ENCODE measurements at places on chromosomes 1 and 21.

DNA sequence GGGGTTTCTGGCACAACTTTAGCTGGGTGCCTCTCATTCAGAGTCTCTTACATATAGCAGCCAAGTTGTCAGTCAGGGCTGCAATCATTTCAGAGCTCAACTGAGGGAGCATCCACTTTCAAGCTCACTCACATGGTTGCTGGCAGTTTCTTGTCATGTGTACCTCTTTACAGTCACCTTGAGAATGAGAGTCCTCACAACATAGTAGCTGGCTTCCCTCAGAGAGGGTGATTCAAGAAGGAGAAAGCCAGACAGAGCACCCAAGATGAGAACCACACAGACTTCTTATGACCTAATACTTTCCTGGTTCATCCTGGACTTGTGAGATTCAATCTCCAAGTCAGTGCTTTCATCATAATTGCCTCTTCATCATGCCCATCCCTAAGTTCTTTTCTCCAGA lies 57.2 kb downstream of the DPT start:
- no peak for DNase-seq

- no peak for DNase-seq
Observed at GRCh38 chr1:209326076-209326475, 257.4 kb upstream of the CAMK1G start.

DNA sequence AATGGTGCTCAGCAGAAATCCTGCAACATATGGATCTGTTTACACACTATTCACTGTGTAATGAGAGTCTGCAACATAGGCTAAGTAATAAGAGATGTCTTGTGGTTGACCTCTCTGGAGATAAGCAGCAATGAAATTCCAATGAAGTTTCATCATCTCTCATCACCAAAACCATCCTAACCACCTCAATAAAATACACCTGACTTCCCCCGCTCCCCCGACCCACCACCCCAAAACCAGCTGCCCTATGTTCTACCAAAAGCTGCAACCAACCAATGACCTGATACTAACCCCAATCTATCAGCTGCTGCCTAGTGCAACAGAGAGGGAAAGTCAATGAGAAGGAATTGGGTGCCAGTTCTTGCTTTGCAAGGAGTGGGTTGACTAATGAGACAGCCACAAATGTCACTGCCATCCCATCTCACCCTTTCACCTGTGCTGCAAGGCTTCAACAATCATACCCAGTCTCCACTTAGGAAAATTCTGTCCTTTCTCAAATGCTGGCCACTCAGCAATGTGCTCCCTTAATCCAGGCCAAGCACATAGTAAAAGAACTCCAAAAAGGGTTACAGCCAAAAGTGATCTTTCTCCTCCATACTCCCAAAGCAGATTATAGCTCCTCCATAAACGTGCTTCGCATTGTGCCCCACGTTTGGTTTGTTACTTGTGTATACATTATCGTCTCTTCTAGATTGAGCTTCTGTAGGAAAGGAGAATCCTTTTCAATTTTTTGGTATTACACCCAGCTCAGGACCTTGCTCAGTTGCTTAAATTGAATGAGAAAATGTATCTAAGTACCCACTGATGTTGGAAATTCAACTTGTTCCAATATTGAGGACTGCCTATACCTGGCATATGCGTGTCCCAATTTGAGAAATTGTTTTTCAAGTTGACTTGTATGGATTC lies 29.0 kb downstream of the MRPL39 start:
- no peak for DNase-seq

GRCh38 chr1:203175827-203176241 lies 208 bp upstream of the MYBPH start:
- no peak for DNase-seq

DNA sequence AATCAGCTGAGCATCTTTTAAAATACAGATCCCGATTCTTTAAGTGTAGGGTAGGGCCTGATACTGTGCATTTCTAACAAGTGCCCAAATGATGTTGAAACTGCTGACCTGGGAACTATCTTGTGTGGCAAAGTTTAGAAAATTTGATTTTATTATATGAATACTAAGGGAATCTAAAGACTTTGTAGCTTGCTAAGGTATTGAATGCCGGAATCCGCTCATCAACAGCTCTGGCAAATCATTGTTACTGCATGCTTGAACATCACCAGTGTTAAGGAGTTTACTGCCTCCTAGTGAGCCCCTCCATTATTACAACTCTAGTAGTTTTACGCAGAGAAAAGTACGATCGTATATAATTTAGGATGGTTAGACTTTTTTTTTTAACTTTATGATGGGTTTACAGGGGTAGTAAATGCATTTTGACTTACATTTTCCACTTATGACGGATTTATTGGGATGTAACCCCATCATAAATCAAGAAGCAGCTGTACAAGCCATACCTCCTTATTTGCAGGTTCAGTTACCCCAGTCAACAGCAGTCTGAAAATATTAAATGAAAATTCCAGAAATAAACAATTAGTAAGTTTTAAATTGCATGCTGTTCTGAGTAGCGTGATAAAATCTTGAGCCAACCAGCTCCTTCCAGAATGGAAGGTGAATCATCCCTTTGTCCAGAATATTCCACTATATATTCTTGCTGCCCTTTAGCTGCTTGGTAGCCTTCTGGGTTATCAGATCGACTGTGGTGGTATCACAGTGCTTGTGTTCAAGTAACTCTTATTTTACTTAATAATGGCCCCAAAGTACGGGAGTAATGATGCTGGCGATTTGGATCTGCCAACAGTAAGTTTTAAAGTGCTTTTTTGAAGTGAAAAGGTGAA lies 892 bp downstream of the TYW3 start:
- peak; percentile 74 for DNase-seq

DNA sequence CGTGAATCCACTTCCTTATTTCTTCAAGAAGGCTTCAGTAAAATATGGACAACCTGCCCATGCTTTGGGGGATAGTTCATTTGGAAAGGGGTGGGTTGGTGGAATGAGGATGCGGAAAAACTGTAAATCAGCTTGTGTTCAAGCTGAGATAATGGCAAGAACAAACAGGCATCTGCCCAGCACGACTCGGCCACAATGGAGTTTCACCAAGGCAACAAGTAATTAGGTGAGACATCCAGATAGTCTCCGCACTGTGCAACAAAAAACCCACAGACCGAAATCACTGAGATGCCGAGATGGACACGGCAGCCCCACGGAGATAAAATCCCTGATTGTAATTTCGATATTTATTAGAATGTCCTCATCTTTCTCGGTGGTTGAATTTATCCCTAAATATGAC lies 455.2 kb downstream of the AJAP1 start:
- no peak for DNase-seq

GRCh38 chr1:206420471-206420870 lies 49.8 kb upstream of the IKBKE start:
- DNase-seq = no peak

DNA sequence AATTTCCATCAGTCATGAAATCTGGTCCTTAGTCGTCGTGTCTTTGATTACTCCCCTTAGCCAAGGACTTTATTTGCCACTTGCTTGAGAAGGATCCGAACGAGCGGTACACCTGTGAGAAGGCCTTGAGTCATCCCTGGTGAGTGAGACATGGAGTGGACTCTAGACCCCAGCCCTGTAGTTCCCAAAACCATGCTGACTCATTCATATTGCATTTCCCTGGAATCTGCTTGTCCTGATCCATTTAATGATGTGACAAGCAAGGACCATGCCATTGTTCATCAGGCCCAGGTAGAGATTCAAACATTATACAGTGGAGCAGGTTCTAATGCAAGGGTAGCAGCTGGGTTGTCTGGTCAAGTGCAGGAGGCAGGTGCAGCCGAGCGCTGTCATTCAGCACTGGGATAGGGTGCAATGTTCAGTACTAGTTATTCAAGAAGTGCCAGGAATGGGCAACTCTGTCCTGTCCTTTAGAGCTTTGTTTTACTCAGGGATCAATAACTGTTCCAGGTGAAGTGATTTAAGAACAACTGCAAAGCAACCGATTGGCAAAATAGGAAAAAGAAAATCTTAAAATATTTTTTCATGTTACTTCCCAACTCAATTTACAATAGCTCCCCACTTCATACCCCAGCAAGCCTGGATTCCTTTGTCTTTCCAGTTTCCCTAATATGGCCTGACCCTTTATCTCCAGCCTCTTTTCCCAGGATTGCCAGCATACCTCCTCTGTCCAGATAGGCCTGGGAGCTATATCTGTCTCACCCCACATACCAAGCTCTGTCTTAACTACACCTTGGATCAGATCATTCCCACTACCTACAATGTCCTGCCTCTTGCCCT lies 26.5 kb downstream of the CAMK1G start:
- DNase-seq = no peak

DNA sequence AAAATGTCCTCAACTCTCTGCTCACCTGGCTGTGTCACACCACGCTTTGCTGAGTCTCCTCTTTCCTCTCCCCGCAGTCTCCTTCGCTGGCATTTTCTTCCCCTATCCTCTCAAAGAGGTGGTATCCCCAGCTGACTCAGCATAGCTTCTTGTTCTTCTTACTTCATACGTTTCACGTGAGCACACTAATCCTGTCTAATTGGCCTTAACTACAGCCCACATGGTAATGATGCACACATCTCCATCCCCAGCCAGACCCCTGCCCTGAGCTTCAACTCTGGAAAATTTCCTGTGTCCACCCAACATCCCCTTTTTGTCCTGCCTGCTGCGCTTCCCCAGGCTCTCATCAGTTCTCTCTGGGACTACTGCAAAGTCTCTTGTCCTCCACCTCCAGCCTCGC lies 169.8 kb downstream of the TTLL7 start:
- no peak for DNase-seq

Data from CD4-positive, alpha-beta T cell treated with Interleukin-15 for 4 hours (primary cell).